ENCODE measurements at places on chromosomes 11 and 22.

- no peak for DNase-seq
These were observed 59.2 kb upstream of the CRTAM start for GRCh38 chr11:122779047-122779629.

- no peak for DNase-seq
These were observed 120.3 kb upstream of the B3GAT1 start for GRCh38 chr11:134532131-134532920.

- no peak for DNase-seq
These were observed 471 bp upstream of the TMEM184B start for GRCh38 chr22:38273135-38273826.

DNA sequence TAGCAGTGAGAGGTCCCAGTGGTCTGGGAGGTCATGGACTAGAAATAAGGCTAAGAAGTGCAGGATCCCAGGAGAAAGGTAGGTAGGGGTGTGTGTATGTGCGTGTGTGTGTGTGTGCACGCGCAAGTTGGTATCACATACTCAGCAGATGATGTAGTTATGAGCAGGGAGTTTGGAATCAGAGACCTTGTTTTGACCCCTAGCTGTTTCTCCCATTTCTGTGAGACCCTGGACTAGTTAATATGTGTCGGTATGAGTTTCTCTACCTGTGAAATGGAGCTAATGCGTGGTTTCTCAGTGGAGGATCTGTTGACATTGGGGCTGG lies 1.3 kb downstream of the SERPING1 start:
- no peak for DNase-seq

- no peak for DNase-seq
These were observed 506.1 kb downstream of the BRD1 start for GRCh38 chr22:49321477-49322055.

All from naive B cell (primary cell).